ENCODE measurements at places on chromosomes 2 and 18.
A peak's percentile ranks its signal among the peaks of the same experiment; 100 is the strongest.

DNA sequence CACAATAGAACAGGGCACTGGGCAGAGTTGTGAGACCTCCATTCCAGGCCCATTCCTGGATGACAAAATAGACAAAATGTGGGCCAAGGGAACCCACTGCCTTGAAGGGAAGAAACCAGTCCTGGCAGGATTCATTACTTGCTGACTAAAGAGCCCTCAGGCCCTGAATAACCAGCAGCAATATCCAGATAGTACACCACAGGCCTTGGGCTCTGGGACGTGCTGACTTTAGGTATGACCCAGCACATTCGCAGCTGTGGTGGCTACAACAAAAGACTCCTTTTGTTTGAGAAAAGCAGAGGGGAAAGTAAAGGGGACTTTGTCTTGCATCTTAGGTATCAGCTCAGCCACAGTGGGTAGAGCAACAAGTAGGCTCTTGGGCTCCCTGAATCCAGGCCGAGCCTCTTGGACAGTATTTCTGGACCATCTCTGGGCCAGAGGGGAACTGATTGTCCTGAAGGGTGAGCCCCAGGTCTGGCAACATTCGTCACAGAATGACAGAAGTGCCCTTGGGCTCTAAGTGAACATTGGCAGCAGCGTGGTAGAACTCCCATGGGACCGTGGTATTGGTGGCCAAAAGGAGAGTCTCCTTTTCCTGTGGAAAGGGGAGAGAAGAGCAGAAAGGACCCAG, 89.9 kb upstream of the CD226 start:
- DNase-seq = no peak

DNA sequence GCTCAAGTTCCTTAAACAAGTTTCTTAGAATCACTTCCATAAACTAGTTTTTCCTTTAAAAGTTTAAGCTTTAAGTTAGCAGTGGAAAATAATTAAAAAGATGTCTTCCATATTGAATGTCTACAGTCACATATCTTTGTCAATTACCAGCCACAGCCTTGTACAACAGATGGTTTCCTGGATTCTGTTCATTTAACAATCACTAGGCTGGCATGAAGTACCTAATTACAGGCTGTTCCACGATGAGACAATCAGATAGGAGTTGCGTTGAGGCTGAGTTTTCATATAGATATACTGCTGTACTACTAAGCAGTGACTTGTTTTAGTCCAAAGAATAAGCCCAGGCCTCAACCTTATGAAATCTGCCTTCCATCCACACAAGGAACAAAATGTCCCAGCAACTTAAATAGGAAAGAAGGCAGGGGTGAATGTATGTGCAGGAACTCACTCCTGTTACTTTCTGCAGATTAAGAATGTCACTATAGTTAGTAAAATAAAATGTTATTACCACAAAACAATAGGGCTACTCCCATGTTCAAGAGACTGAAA, 131.0 kb downstream of the ZAP70 start:
- no peak for DNase-seq

DNA sequence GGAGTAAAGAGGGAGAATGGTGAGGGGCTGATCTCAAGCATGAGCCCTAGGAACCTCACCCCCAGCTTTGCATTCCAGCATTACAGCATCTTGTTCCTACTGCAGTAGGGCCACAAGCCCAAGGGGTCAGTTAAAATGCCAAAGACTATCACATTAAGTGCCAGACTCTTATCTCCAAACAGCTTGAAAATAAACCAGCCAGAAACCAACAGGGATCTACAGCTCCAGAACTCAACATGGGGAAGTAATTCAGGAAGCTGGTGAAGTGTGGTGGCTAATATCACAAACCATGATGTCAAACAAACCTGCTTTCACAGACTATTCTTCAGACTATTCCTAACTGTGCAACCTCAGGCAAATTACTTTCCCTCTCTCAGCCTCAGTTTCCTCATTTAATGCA, 278.3 kb downstream of the TNS1 start:
- no peak for DNase-seq

GRCh38 chr18:12064086-12064763, 29.4 kb upstream of the ANKRD62 start:
- DNase-seq = no peak

DNA sequence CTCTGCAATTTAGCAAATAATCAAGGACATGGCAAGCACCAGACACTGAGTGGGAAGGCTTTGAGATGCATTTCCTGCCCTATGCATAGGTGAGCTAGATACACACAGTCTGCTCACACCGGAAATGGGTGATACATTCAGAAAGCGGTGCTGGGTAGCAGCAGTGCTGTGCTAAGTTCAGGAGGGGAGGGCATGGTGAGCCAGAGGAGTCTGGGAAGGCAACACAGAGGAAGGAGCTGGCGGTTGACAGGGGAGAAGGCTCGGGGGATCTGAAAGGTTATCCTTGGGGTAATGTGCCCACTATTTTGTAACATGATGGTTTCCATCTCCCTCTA, 57.4 kb upstream of the EPAS1 start:
- DNase-seq = peak; percentile 43

DNA sequence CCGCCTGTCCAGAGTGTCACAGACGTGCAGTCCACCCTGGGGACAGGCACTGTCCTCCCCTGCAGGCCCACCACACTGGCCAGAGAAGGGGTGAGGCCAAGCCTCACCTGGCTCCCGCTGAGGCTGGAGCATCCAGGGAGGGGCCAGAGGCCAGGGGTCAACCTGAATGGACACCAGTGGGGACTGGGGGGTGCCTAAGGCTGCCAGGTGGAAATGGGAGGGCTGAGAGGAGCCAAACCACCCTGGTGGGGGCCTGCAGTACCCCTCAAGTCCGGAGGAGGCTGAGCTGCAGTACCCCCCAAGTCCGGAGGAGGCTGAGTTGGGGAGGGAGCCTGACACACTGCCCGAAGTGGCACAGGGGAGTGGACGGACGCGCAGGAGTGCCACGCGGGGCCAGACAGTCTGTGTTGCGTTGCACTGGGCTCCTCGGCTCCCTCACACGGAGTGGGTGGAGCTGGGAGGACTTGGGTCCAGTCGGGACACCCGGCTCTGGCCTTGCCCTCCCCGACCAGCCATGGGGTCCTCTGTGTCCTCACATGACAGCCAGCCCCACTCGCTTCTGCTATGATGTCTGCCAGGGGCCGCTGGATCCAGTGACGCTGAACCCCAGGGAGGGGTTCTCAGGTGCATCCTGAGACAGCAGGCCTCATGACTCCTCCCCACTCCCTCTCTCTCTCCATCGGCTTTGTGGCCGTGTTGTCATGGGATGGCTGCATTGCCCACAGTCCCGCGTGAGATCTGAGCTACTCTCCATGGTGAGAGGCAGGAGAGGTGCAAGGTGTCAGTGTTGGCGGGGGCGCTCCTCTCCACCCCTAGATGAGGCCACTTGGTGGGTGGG, 22.3 kb upstream of the GPC1 start:
- no peak for DNase-seq

- DNase-seq = no peak
Measured at GRCh38 chr2:58569475-58570185, 328.5 kb upstream of the FANCL start.

DNA sequence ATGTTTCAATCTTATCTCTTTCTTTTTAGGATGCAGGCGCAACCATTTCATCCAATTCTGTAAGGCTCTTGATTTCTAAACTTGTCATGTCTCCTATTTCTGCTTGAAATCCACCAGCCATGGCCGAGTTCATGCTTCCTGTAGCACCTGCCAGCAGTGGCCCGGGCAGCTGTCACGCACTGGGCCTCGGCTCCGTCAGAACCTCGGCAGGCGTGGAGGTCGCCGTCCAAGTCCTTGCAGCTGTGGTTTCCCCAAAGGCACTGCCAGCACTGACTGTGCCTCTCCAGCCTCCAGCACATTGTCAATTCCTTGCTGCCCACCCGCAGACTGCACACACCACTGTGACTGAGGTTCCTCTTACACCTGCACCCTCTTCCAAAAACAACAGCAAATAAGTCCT, 188.7 kb upstream of the SALL3 start:
- DNase-seq = no peak

DNA sequence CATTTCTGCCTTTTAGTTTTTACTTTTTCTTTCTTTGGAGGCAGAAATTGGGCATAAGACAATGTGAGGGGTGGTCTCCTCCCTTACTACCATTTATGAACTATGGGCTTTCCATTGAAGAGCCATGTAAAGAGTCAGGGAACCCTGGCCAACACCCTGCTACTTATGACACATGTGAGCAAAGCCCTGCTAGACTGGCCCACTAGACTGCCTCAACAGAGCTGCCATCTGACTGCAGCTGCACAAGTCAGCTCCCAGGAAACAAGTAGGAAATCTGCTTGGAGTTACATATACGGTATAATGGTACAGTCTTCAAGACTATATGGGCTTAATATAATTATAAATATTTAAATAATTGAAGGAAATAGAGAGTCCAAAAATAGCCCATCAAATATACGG, 816.8 kb downstream of the TRIB2 start:
- no peak for DNase-seq

- no peak for DNase-seq
Measured at GRCh38 chr2:177253704-177254103, 10.8 kb downstream of the NFE2L2 start.

- DNase-seq = no peak
Measured at GRCh38 chr2:149080971-149081370, 42.5 kb downstream of the LYPD6B start.

DNA sequence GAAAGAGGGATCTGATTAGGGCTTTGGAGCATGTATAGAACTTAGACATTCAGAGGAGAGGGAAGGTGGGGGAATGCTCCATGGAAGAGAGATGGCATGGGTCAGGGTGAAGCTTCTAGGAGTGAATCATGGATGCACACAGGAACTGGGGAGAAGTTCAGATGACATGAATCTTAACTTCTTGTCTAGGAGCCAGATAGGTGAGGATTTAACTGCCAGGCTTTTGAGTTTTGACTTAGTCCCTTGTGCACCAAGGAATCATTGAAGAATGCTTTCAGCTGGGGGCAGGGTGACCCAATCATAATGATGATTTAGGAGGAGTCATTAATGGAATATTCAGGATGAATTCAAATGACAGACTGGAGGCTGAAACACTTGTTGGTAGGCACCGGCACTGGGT, 48.7 kb downstream of the ACYP2 start:
- DNase-seq = no peak

- DNase-seq = no peak
Measured at GRCh38 chr2:190767821-190768220, 112.8 kb upstream of the GLS start.

DNA sequence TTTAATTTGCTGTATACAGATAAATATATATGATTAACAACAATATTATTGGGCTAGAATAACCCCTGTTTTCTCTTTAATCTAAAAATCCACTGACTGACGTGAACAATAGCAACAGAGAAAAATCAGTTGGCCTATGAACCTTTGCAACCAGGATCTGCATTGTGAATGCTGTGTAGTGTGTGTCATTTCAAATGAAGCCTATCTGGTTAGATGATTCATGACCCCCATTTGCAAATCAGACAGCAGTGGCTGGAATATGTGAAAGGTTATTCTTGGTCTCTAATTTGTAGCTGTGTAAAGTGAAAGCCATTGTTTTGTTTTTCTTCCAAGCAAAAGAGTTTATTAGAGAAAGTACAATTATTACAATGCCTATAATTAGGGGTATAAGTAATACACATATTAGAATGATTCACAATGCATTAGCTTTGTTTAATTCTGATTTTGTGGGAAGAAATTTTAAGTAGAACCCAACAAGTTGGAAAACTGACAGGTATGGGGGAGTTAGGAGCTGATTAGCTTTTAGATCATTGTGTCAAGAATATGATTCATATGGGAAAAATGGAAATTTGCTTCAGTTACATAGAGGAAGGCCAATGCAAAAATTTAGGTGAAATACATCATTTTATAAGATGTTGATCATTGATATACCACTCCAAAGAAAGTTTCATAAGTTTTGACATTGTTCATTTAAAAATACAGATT, 1362.2 kb upstream of the TMEFF2 start:
- no peak for DNase-seq

GRCh38 chr2:235666213-235666781, 172.5 kb downstream of the AGAP1 start:
- DNase-seq = no peak

DNA sequence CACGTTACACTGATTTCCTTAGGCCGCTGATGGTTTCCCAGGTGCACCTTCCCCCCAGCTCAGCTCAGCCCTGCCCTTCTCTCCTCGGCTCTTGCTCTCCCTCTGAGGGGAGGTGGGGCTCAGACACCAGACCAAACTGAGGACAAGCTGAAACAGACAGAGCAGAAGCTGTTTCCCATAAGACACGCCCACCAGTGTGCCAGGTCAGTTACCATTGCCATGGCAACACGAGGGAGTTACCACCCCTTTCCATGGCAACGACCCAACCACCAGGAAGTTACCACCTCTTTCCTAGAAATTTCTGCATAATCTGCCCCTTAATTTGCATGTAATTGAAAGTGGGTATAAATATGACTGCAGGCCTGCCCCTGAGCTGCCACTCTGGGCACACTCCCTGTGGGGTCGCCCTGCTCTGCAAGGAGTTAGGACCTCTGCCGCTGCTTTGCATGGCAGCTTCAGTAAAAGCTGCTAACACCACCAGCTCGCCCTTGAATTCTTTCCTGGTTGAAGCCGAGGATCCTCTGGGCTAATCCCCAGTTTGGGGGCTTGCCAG, 120.9 kb upstream of the SMIM21 start:
- no peak for DNase-seq

GRCh38 chr2:151289972-151290866, 751 bp upstream of the NMI start:
- DNase-seq = peak; percentile 3

- no peak for DNase-seq
Measured at GRCh38 chr18:57859314-57859713, 56.2 kb upstream of the ATP8B1 start.

DNA sequence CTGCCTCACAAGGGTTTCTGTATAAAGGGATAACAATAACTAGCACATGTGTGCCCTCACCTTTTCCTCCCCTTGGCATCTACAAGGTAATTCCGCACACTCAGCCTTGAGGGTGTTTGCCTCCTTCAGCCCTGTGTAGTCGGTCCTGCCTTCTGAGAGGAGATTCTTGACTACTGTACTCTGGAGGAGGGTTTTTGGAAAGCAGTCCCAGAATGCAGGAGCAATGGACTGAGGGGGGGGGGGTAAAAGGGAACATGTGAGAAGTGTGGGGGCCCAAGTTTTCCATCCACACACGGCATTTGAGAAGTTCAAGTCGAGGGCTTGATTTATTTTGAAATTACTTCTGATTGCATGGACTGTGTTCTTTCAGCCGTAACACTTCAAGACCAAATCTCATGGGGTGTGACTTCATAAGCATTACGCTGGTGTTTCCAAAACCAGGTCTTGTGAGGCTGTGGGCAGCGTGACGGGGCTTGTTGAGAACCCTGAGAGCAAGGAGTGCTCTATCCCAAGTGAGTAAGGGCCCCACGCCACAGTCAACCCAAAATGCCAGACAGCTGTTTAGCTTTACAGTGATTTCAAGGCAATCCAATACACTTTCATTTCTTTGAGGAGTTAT, 198.7 kb upstream of the MEIS1 start:
- DNase-seq = no peak

- DNase-seq = no peak
Measured at GRCh38 chr18:58013241-58014211, 30.5 kb upstream of the NEDD4L start.

DNA sequence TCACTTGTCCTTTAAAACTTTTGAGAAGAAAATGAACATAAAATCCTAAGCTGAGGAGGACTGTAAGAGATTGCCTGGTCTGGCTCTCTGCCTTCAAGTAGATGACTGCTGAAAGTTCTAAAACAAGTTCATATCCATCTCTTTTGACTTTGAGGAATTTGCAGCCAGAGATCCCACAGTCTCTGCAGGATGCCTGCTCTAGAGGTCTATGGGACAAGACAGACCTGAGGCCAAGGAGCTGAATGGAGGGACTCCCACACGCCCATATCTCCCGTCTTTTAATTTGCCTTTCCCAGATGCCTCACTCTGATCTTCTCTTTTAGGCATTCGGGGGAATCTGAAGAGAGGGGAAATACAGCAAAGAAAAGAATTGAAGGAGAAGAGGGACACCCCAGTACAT, 255.9 kb upstream of the RASGRP3 start:
- no peak for DNase-seq

Data from stimulated activated CD4-positive, alpha-beta T cell treated with anti-CD3 and anti-CD28 coated beads, Interleukin-4, amount 100 ng/mL, for 4 hours (primary cell).